Stimulated activated CD8-positive, alpha-beta memory T cell treated with anti-CD3 and anti-CD28 coated beads, Interleukin-4, amount 100 ng/mL, for 24 hours (primary cell): ENCODE measurements at places on chromosomes 11 and 22.

DNA sequence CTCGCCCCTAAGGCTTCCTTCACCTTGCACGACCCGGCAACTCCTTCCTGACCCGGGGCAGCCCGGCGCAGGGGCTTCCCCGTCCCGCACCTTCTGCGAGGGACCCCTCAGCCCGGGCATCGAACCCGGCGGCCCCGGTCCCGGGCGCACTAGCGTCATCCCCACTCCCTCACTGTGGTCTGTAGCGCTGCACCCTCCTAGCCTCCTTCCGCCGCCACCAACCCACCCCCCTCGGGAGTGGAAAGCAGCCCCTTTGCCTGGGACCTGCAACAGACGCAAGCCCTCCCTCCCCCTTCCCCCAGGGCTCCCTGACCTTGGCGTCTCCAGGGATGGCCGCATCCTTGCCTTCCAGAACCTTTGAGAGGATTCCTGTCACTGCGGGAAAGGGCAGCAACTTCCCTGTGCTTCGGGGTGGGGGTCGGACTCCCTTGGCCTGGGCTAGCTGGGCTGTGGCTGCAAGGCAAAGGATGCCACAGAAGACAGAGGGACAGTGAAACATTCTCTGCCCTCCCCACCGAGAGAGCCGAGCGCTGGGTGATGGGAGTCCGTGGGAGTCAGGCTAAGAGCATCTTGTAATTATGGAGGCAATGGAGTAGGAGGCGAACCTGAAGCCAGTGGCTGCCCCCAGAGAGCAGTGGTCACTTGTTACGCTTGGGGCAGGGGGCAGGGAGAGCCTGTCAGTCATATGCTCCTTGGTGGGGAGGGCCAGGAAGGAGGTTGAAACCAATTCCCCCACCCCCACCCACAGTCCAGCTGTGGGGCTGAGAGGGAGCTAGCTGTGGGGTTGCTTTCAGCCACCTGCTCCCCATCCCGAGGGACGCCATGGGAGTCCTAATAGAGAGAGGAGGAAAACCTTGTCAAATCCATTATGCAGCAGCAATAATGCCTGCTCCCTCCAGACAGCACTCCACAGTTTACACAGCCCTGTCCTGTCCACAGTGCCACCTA, 920 bp downstream of the TMEM132A start:
- DNase-seq, result no peak

DNA sequence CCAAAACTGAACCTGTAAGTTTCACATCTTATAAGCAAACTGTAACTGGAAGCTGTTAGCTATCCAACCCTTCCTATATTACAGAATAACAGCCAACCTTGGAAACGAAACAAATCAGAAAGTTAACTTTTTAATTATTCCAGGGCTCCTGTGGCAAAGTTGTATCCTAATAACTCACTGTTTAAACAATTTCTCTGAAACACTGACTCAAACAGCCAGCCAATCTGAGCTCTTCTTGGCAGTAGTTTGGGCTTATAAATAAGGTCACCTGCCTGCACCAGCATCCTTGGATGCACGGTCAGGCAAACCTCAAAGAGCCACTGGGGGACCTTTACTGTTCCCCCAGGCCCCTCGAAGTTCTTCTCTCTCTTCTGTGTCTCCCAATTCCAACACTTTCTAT, 5.0 kb downstream of the CELSR1 start:
- no peak for DNase-seq

DNA sequence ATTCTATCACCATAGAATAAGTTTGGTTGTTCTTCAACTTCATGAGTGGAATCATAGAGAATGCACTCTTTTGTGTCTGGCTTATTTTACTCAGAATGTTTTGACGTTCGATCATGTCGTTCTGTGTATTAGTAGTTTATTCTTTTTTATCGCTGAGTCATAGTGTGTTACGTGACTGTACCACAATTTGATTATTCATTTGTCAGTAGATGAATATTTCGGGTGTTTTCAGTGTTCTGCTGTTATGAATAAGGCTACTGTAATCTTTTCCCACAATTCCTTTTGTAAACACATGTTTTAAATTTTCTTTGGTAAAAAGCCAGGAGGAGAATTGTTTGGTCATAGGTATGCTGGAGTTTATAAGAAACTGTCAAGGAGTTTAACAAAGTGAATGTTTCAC, 279.9 kb upstream of the B3GAT1 start:
- DNase-seq, result no peak

GRCh38 chr22:24776525-24776924, 2.0 kb upstream of the PIWIL3 start:
- no peak for DNase-seq

GRCh38 chr11:47099214-47099917, 77.3 kb downstream of the ARFGAP2 start:
- no peak for DNase-seq

DNA sequence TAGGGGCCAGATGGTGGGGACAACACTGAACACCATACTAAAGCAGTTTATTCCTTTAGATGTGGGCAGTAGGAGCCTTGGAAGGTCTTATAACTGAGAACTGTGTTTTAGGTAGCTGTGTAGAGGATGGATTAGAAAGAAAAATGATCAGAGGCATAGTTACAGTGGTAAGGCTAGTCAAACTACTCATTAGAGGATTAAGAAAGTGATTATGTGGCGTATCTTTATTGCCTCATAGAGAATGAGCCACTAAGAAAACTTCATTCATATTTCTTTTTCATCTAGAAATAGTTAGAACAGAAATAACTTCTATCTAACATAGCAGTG, 155.8 kb upstream of the RASSF10 start:
- no peak for DNase-seq

DNA sequence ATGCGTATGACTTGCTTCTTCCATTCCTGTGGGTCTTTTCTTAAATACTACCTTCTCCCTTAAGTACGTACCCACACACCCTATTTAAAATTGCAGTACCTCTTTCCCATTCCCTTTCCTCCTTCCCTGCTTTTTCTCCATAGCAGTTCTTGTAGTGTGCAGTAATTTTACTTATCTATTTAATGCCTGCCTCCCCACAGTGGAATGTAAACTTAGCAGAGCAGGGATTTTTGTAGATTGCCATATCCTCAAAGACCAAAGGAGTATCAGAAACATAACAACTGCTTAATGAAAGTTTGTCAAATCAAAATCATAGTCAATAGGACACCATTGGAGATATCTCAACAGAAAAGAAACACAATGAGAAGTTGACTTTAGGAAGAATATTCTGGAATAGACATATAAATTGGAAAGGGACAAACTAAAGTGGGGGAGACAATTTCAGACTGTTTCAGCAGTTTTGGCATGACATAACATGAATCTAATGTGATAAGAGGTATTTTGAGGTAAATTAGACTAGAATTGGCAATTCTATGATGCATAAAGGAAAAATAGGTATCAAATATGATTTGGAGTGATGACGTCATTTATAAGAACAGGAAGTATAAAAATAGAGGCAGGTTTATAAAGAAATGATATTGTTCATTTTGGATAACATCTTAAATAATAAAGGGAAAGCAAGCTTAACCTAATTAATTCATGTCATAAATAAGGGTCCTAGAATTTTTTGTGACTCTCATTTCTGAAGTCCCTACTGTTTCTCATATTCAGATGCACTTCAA, 188.4 kb downstream of the SOX6 start:
- no peak for DNase-seq

DNA sequence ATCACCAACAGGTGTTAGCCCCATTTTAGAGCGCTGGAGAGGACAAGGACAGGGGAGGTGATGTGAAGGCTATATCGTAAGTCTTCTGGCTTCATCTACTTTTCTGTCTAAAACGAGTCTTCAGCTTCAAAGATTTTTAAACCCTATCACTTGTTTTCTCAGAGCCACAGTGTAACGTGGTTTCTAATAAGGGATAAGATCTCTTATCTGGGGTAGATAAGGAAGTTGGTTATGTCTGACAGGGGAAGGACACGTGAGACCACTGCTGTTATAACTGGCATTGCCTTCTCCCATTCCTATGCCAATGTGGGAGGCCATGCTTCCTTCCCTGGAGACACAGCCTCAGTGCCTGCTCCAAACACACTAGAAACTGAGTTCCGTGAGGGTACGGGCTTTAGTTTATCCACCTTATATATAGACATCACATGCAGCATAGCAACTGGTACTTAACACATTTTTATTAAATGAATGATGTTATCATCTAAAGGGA, 39.3 kb downstream of the LARGE2 start:
- DNase-seq, result no peak
